ENCODE measurements at places on chromosomes 7 and 10. TPM values are rescaled to one million over a fixed set of nuclear protein-coding genes. Genes with fewer than 3 reads are reported as not detected.
A peak's percentile ranks its signal among the peaks of the same experiment; 100 is the strongest.

MRPS33 gene
- 5.9 TPM for total RNA-seq

- peak; percentile 64 for DNase-seq
These were observed 146.2 kb downstream of the PTPN20 start for GRCh38 chr10:47057471-47057870.

DNA sequence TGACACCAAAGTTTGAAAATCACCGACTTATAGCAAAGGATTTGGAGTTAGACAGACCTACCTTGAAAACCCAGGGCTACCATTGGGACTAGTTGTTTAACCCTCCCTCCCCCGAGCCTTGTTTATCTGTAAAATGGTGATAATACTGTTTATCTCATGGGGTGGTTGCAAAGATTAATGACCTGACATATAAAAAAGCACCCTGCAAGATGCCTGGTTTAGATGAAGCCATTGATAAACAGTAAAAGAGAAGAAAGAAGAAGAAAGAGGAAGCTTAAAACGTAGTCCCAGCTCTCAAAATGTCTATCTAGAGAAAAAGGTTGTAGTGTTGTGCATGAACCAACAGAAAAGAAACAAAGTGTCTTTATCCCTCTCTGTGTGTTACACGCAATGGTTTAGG is 145.7 kb downstream of the FGFR2 start:
- DNase-seq, result no peak

DNA sequence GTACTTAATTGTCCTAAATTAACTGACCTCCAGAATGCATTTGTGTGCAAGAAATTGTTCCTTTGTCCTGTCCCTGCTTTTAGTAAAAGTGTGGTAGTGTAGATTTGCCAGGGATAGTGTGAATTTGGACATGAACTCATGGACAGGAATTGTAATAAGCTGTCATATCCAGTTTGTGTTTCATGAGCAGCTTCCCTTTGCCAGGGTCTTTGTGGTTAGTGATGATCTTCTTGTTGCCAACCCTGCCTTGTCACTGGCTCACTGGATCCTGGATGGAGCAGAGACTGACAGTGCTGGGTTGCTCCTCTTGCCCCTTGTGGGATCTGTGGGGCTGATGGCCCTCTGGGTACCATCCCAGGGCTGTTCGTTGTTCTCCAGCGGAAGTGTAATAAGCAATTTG is 110.1 kb downstream of the CCNY start:
- DNase-seq, result no peak

CACNA2D1 gene
- 16.9 TPM for total RNA-seq
